ENCODE measurements at places on chromosomes 3 and 15.

- no peak for DNase-seq
Measured at GRCh38 chr3:61333192-61333961, 82.1 kb upstream of the FHIT start.

- no peak for DNase-seq
Measured at GRCh38 chr3:41600616-41601015, 361.3 kb downstream of the ULK4 start.

- DNase-seq, result no peak
Measured at GRCh38 chr3:133874344-133874743, 21.3 kb downstream of the RAB6B start.

DNA sequence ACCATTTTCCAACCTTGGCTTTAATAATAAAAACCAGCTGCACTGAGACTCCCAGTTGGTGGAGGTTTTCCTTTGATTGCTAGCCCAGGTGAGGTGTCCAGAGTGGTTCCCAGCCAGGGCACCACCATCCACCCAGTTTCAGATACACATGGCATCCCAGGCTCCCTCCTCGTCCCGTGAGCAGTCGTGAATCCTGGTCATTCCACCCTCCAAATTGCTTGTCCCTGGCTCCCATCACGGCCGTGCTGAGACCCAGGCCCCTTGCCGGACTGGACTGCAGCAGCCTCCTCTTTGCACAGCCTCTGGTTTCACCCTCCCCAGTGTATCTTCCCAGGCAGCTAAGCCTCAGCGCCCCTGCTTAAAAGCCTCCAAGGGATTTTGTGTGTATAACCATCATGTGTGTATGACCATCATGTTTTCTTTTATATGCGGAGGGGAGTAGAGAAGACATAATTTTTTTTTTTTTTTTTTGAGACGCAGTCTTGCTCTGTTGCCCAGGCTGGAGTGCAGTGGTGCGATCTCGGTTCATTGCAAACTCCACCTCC is 106.3 kb downstream of the ETFA start:
- no peak for DNase-seq

- no peak for DNase-seq
Measured at GRCh38 chr3:152038490-152038889, 165.0 kb downstream of the SUCNR1 start.

Data from hematopoietic multipotent progenitor cell treated with erythropoietin and hydrocortisone succinate and interleukin-3 and kit ligand, for 15 days (in vitro differentiated cells).